ENCODE measurements at places on chromosomes 6 and 20.

DNA sequence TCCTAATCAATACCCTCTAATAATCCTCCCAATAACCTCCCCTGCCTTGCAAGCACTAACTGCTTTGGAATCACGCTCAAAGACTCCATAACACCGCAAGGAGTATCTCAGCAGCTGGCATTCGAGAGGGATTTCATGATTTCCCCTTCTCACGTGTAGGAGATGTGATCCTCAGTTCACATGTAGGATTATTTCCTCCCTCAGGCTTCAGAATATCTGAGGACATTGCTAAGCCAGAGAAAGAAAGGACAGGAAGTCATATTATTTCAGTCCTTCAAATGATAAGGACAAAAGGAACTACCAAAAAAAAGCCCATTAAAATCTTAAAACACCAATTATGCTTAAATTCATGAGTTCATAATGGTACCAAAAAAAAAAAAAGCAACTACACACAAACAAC, 122.9 kb downstream of the NFATC2 start:
- no peak for DNase-seq

DNA sequence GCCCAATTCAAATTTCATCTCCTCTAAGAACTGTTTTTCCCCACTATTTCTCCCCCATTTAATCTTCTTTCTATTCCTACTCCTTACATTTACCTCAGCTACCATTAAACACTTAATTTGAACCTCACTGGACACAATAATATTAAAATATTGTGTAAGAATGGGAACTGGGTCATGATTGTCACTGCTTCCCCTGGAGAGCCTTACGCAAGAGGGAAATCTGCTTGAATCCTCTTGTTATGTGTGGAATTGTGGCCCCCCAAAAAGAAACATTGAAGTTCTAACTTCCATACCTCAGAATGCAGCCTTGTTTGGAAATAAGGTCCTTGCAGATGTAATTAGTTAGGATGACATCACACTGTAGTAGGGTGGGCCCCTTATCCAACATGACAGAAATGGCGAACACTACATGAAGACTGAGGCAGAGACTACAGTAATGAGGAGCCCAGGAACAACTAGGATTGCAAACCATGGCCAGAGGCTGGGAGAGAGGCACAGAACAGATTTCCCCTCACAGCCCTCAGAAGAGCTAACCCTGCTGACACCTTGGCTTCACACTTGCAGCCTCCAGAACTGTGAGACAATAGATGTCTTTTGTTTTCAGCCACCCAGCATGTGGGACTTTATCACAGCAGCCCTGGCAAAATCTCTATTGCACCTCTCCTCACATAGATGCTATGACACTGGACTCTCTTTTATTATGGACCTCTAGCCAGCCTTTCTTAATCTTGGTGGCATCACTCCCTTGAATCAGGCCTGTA, 29.9 kb downstream of the HIVEP2 start:
- no peak for DNase-seq

DNA sequence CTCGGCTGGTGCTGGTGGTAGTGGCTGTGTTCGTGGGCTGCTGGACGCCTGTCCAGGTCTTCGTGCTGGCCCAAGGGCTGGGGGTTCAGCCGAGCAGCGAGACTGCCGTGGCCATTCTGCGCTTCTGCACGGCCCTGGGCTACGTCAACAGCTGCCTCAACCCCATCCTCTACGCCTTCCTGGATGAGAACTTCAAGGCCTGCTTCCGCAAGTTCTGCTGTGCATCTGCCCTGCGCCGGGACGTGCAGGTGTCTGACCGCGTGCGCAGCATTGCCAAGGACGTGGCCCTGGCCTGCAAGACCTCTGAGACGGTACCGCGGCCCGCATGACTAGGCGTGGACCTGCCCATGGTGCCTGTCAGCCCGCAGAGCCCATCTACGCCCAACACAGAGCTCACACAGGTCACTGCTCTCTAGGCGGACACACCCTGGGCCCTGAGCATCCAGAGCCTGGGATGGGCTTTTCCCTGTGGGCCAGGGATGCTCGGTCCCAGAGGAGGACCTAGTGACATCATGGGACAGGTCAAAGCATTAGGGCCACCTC, 8.8 kb downstream of the NPBWR2 start:
- no peak for DNase-seq

GRCh38 chr20:6744805-6745204, 22.7 kb upstream of the BMP2 start:
- no peak for DNase-seq

- DNase-seq, result no peak
These were observed 608.0 kb downstream of the PHF3 start for GRCh38 chr6:64243618-64244017.

DNA sequence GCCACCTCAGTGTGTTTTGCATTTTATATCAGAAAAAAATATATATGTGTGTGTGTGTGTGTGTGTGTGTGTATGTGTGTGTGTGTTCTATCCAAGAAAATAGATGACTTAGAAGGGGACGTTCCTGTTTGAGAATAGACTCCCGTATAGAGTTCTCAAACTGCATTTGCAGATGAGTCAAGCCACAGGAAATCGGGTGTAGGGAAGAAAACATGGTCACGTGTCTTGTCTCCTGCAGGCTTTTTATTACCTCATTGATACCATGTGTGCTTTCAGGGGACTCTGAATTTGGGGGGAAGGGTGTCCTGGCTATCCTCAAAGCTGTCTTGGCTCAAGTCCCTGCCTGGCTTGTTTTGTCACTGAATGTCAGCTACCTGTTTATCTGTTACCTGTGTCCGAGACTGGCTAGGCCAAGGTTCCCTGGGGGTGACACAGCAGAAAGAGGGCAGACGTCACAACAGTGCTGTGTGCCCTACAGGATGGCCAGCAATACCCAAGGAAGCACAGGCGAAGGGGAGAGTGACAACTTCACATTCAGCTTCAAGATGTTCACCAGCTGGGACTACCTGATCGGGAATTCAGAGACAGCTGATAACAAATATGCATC, 55.7 kb upstream of the NOP56 start:
- DNase-seq, result no peak

DNA sequence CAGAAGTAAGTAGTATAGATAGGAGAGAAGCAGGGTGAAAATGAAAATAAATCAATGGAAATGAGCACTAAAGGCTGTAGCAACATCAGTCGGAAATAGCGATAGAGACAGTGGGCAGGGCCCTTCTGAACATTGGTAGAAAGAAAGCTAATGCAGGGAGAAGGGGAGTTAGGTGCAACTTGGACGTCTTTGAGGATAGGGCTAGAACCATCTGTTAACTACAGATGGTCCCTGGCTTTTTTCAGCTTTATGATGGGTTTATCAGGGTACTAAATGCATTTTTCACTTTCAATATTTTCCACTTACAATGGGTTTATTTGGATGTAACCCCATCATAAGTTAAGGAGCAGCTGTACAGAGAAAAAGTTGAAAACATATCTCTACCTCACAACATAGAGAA, 72.8 kb upstream of the CNR1 start:
- DNase-seq, result no peak

DNA sequence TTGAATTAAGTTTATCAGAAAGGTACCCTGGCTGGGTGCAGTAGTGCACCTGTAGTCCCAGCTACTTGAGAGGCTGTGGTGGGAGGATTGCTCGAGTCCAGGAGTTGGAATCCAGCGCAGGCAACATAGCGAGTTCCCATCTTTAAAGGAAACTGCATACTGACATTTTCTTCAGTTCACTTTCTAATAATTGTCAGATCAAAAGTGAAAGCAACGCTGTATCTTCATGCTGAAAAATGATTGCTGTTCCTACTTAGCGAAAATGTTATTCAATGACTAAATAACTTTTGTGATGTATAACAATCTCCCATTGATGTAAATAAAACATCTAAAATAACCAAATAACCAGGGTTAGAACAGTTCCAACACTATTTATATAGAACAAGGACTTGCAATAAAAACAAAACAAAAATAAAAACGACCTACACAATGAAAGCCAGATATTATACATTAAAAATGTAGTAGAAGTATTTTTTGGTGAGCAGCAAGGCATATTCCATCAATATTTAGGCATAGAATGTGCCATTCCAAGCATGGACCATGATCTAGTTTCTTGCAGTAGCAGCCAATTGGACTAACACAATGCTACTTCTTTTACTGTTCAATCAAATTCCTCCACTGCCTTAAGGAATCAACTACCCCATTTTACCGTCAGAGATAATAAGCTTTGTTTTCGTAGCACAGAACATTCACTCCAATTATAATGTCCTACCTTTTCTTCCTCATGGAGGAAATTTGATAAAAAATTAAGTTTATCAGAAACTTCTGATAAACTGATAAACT, 1.5 kb downstream of the LATS1 start:
- no peak for DNase-seq

DNA sequence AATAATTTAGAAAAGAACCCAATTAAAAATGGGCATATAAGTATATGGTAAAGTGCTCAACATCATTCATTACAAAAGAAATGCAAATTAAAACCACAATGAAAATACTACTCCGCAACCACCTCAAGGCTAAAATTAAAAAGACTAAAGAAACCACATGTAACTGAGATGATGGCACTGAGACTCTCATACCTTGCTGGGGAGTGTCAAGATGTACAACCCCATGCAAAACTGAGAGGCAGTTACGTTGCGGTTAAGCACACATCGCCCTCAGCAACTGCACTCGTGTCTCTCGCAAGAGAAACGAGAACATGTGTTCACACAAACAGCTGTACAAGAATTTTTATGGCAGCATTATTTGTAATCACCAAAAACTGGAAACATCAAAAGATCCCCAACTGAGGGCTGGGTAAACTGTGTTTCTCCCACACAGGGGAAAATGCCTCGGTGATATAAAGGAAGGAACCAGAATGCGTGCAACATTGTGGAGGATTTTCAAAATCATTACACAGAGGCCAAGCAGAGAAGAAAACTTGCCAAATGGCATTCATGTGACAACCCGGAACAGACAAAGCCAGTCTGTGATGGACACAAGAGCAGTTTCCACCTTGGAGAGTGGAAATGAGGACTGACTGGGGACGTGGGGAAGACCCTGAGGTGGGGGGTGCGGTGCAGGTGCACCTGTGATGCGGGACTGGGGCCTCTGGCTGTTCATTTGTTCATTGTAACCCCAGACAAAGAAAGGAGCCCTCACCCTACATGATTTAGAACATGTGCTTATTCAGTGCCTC, 144.9 kb downstream of the WDR27 start:
- no peak for DNase-seq

- peak; percentile 79 for DNase-seq
These were observed 1.7 kb downstream of the ADNP start for GRCh38 chr20:50929299-50930138.

DNA sequence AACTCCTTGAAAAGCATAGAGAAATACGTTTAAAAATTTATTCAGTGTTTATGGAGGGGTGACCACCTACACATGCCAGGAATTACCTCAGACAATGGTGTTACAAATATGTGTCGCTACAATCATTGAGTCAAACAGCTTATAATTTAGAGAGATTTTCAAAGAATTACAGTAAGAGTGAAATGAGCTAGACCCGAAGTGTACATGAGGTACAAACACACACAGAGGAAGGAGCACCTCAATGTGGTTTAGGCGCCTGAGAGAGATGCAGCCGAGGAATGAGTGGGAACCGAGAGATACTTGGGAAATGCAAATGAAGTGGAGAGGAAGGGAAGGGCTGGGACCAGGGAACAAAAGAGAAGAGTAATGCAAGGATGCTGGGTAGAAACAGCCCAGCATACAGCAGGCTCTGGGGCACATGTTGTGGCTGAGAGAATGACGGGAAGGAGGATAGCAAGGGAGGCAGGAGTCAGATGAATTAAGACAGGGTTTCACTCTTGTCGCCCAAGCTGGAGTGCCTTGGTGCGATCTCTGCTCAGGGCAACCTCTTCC, 15.5 kb downstream of the EEF1E1 start:
- DNase-seq, result no peak

DNA sequence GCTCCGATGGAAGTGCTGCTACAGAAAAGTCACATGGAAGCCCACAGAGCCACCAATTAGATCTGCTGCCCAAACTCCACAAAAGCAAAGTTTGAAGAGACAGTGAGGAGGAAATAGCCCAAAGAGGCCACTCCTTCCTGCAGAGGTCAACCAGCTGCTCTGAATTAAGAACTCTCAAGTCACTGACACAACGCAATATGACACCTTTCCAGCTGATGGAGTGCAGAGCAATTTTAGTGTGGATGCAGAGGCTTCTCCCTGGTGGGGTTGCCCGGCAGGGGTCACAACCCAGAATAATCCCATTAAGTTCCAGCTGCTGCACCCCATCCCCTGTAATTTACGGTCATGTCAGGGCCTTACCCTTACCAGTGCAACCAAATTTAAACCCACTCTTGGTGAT, 361.9 kb upstream of the JARID2 start:
- no peak for DNase-seq

GRCh38 chr6:21741221-21742109, 147.9 kb downstream of the SOX4 start:
- no peak for DNase-seq

DNA sequence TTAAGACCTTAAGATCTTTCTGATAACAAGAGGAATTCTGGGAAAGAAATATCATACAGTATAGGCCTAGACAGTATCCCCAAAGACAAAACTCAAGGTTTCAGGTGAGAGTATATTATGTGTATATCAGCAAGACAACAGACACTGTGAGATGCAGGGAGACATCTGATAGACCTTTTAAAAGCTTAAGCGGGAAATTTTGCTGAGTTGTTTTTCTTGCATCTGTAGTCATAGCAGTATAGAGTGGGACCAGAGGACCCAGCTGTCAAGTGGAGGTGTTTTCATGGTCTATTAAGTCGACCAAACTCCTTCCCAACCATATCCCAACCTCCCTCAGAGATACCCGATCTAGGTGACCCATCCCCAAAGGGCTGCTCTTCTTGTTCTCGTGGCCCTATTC, 98.1 kb upstream of the THEMIS start:
- no peak for DNase-seq

- DNase-seq, result no peak
These were observed 2.9 kb downstream of the DXO start for GRCh38 chr6:31968791-31969711.

DNA sequence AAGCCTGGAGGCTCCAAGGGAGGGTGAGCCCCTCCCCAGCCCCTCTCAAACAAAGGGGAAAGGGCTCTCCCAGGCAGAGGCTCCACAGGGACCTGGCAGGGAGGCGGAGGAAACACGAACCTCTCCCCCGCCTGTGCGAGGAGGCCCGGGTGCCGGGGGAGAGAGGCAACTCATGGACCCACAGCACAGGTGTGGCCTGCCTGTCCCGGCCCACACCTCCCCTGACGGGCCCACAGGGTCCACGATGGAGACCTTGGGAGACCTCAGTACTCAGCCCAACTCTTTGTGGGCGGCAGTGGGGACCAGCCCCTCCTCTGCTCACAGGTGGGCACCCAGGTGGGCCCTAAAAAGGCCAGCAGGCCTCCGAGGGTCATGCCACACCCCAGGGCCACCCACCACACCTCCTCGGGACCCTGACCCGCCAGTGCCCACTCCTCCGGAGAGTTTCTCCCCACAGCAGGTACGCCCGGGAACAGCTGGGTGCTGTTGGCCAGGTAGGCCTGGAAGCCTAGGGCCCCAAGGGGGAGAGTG, 12.2 kb downstream of the LAMA5 start:
- DNase-seq, result no peak

GRCh38 chr6:132598473-132598872, 8.9 kb upstream of the TAAR5 start:
- DNase-seq, result no peak
